Thoracic aorta (tissue), 2 donors: ENCODE measurements at places on chromosomes 4 and X.
A peak's percentile ranks its signal among the peaks of the same experiment; 100 is the strongest.

- no peak for DNase-seq
Measured at GRCh38 chrX:13304052-13304451, 15.8 kb downstream of the ATXN3L start.

- DNase-seq = no peak
Measured at GRCh38 chr4:24559889-24560288, 24.5 kb downstream of the DHX15 start.

- DNase-seq = no peak
Measured at GRCh38 chrX:36787752-36788151, 220.4 kb upstream of the FAM47C start.

GRCh38 chr4:6893449-6894085 lies 16.1 kb upstream of the TBC1D14 start:
- DNase-seq = no peak

- DNase-seq = no peak
Measured at GRCh38 chr4:185773419-185773818, 38.6 kb downstream of the SORBS2 start.

- DNase-seq = no peak
Measured at GRCh38 chr4:40730091-40730679, 19.6 kb upstream of the NSUN7 start.

GRCh38 chr4:73589887-73590801 lies 30.1 kb downstream of the RASSF6 start:
- DNase-seq = no peak

DNA sequence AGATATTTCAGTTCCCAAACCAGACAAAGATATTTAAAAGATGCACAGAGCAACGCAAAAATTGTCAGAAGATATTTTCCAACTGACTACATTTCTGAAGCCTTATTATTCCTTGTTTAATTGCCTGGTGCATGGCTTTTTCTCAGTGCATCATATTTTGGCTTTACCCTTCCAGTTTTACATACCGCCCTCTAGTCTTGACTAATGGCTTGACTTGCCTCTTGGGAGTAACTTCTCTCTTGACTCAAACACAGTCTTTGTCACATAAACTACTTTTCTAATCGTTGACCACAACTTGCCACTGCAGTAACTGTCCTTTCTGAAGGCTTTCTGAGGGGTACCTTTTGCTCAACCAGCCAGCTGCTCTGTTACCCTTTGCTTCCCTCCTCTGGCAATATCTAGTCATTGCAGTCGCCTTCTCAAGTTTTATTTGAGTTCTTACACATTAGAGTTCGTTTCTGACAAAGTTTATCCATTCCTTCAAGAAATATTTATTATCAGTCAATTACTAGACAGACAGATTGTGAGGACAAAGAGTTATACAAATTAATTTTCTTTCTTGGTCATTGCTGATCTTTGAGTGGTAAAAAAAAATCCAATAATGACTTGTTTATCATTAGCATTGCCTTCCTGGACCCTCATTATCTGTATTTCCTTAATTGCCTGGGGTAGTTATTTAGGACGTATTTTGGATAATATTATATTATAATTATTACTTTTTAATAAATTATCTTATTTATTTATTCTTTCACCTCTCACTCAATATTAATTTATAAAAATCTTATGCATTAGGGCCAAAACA lies 506.9 kb upstream of the PCDH10 start:
- DNase-seq = no peak

- DNase-seq = no peak
Measured at GRCh38 chr4:187602339-187603092, 393.1 kb upstream of the ZFP42 start.

DNA sequence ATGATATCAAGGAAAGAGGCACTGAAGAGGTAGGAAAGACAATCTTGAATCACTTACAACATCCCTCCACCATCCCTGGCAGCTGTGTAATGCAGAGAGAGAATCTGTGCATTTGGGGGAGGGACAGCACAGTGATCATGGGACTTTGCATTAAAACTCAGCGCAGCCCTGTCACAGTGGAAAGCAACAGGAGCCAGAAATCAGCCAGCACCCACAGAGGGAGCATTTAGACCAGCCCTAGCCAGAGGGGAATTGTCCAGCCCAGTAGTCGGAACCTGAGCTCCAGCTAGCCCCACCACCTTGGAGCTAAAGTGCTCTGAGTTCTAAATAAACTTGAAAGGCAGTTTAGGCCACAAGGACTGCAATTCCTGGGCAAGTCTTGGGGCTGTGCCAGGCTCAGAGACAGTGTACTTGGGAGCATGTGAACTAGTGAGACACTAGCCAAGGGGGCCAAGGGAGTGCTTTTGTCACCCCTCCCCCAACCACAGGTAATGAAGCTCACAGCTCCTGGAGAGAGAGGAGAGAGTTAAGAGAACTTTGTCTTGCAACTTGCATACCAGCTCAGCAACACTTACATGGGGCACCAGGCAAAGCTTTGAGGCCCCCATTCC lies 83.9 kb upstream of the FAM241A start:
- DNase-seq = no peak

GRCh38 chr4:73763877-73764276 lies 23.5 kb downstream of the CXCL8 start:
- no peak for DNase-seq

DNA sequence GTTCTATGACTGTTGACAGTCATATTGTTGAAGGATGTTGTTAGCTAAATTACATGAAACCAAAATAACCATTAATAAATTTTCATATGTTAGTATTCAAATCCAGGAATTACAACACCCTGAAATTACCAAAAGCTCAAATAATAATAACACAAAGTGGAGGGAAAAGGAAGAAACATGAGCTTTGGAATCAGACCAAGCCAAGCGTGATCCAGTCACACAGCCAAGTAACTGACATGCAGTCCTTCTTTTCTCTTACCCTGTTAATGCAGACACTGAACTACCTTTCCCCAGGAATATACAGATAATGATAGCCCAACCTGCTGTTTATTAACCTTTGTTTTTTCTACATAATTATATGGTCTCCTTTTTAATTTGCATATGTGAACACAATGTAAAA lies 130.2 kb downstream of the HS3ST1 start:
- no peak for DNase-seq

DNA sequence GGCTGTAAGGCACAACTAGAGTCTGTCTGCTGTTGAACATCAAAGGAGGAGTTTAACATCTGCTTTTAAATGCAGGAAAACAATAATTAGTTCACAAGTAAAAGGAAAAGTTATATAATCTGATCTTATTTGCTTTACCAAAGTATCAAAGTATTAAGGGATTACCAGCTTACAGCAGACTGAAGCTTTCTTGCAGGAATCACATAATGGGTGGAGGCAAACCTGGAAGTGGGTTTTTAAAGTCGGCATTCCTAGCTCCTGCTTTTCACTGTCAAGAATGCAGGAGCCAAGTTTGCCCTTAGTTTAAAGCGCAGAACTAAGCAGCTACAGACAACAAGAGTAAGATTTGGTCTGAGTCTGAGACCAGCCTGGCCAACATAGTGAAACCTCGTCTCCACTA lies 122.2 kb downstream of the APBB2 start:
- DNase-seq = no peak

DNA sequence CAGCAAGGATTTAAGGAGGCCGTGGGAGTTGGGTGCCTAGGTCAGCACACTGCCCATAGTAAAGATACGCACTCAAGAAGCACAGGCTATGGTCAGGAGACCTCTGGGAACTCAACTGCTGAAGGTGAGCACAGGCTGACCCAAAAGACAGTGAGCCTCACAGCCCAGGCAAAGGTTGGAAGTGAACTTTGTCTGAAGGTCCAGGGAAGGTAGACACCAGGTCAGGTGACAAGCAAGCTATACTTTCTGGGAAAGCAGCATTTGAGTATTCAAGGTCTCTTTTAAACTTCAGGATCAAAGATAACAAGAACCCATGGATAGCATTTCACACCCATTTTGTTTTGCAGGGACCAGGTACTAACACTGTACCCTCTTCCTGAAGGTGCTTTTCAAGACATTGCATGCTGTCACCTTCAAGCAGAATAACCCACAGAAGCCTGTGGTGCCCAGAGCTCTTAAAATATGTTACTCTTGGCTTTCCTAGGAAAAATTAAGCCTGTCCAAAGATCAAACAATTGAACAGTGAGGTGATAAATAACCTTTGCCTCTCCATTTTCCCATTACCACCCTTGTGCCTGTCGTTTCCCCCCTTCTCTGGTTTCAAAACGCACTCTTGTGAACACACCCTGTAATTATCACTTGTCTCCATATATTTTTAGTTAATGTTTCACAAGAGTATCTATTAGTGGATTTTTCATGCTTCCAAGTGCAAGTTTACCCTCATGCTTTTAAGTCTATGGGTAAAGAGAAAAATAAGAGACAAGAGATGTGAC lies 3.4 kb upstream of the S100G start:
- DNase-seq = no peak

DNA sequence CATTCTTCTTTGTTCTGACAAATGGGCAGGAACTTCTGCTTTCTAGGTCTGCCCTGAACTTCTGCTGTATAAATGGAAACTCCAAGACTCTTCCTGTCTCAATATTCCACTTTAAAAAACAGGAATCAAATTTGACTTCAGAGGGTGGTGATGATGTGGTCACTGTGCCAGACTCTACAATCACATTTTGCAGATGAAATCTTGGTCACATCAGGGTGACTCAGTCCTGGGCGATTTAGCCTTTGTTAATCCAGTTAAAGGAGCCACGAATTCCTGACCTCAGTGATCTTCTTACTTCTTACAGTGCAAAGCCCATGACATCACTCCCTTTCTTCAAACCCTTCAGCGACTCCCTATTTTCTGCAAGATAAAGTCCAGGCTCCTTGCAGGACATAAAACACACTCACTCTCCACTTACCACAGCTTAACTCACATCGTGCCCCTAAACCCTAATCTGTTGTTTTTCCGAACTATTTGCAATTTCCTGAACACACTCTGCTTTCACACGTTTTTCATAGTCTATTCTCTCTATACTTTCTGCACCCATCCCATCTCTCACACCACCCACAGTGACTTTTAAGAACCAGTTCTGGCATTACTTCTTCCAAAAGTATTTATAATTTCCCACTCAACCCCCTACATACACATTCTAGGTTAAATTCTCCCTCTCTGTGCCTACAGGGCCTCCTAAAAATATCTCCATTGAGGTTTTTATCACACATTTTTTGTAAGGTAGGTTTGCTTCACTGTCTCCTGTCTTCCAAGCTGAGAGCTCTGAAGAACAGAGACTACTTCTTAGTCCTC lies 11.1 kb downstream of the GASK1B start:
- peak; percentile 48 for DNase-seq

GRCh38 chr4:98098764-98099163 lies 44.5 kb downstream of the STPG2 start:
- DNase-seq = no peak

GRCh38 chr4:134867027-134867426 lies 665.4 kb upstream of the PABPC4L start:
- no peak for DNase-seq

DNA sequence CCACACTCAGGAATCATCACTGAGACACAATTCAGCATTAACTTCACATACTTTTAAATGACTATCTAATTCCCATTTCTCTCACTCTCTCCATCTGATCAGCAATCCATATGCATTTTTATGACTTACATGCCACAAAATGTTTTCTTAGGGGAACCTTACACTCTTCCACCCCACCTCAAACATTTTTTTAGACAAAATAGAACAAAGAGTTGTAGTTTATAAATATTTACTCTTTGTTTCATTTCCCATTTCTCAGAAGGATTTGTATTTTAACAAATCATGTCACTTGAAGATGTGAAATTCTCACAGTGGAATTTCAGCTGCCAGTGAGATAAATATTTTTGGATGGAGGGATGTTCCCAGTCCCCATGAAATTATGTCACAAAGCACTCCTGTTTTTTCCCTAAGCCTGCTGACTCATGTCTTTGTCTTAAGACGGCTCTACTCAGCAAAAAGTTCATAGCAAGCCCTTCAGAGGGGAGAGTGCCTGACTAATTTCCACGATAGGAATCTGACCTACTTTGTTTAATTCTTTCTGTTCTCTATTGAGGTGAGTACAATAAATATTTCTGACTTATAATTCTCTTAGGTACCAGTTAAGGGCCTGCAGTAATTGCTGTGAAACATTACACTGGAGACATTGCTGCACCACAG lies 257.7 kb downstream of the THOC2 start:
- no peak for DNase-seq

- DNase-seq = no peak
Measured at GRCh38 chr4:152594057-152594456, 58.2 kb upstream of the FBXW7 start.

- no peak for DNase-seq
Measured at GRCh38 chr4:152398060-152398459, 137.8 kb downstream of the FBXW7 start.

GRCh38 chr4:185536411-185536709 lies 1.1 kb upstream of the PDLIM3 start:
- peak; percentile 31 for DNase-seq

DNA sequence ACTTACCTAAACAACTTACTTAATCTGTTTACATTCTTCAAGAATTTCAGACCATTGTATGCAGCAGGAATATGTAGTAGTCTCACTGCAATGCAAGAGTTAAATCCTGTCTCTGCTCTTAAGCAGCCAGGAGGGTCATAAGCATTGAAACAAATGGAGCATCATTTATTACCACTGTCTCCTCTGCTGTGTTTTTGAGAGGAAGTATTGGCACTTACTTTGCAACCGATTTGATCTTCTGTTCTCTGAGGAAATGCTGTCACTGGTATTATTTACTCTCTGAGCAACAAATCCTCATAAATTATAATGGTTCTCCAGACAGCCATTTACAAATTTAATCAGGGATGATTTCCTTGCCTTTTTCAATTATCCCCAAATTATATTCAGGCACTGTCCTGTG lies 1367.1 kb downstream of the STIM2 start:
- DNase-seq = no peak

DNA sequence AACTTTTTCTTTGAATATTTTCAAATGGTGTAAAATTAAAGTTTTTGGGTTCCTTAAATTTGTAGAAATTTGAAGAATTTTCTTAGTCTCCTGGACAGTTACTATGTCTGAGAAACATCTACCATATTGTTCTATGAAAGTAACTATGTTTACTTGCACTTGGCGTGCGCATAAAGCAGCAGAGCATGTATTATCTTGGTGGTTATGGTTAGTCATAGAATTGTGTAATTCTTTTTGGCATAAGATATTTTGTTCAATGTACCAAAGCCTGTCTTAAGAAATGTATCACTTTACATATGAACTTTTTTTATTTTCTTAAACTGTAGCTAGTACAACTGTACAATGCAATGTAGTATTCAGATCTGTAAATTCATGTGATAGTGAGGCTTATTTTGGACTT lies 49.2 kb downstream of the CDS1 start:
- DNase-seq = no peak

GRCh38 chrX:39577985-39578869 lies 519.5 kb downstream of the BCOR start:
- DNase-seq = no peak

DNA sequence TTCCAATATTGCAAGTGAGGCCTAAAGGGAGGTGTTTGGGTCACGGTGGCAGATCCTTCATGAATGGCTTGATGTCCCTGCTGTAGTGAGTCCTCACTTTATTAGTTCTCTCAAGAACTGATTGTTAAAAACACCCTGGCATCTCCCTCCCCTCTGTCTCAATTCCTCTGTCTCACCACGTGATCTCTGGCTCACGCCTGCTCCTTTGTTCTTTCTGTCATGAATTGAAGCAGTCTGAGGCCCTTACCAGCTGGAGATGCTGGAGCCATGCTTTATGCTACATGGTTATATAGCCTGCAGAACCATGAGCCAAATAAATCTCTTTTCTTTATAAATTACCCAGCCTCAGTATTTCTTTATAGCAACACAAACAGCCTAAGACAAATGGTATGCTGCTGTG lies 980.7 kb upstream of the GRIA3 start:
- DNase-seq = no peak

GRCh38 chr4:75598390-75598789 lies 31.9 kb downstream of the CDKL2 start:
- no peak for DNase-seq
